ENCODE measurements at places on chromosomes 3 and 15. TPM values are rescaled to one million over a fixed set of nuclear protein-coding genes. Genes with fewer than 3 reads are reported as not detected.

The IL5RA gene
- not detected for total RNA-seq

The UQCC5 gene
- 2.5 TPM for total RNA-seq

The AMT gene
- 0.78 TPM for total RNA-seq

The GPX1 gene
- 181 TPM for total RNA-seq

The LRRN1 gene
- 1.4 TPM for total RNA-seq

The BCHE gene
- not detected for total RNA-seq

All from articular chondrocyte of knee joint (primary cell).